GM04504 (cell line): ENCODE measurements at places on chromosomes 7 and 10.

DNA sequence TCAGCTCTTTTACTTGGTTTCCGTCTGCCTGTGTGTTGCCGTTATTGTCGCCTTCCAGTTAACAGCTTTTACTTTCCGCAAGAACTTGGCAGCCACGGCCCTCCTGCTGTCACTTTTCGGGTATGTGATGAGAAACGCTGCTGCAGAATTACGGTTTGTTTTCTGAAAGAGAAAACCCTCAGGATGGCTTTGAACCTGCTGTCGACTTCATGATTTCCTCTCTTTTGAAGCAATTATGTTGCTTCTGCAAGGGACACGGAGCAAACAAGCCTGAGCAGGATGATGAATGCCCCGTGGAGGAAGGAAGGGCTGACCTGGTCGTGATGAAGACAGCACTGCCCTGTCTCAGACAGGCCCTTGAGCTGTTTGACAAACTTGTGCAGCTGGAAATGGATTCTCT lies 339.8 kb downstream of the ABCA13 start:
- no peak for DNase-seq

GRCh38 chr7:47377741-47378140 lies 204.2 kb downstream of the TNS3 start:
- no peak for DNase-seq

- no peak for DNase-seq
Measured at GRCh38 chr7:148394582-148394981, 196.0 kb upstream of the C7orf33 start.

GRCh38 chr10:84534168-84534567 lies 205.8 kb downstream of the CCSER2 start:
- DNase-seq: no peak

GRCh38 chr10:33211106-33211878 lies 123.2 kb downstream of the NRP1 start:
- peak; percentile 83 for DNase-seq

- DNase-seq: no peak
Measured at GRCh38 chr7:114150689-114151088, 231.9 kb upstream of the PPP1R3A start.

DNA sequence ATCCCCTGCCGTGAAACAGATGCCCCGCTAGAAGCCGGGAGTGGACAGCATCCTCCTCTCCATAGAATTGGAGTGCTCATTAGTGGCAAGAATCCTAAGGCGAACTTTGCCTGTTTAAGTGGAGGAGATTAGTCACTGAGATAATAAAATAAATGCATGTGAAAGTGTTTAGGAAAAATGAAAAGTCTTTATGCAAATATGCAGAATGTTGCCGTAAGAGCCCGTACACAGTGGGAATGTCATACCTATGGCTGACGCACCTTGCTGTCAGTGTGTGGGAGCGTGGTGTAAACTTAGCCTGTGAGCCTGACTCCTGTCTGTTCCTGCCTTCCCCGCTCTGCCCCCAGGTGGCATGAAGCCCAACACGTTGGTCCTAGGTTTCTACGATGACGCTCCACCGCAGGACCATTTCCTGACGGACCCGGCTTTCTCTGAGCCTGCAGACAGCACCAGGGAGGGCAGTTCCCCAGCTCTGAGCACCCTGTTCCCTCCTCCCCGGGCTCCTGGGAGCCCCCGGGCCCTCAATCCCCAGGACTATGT lies 1.7 kb upstream of the TRIP6 start:
- no peak for DNase-seq

DNA sequence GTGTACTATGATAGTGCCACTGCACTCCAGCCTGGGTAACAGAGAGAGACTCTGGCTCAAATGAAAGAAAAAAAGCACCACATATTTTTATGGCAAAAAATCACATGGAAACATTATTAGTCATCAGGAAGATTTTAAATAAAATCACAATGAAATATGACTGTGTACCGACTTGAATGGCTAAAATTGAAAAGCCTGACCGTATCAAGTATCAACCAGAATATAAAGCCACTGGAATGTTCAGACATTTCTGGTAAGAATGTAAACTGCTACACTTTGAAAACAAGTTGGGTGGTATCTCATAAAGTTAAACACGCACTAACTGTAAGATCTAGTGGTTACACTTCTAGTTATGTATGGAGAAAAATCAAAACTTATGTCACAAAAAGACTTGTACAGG lies 306.7 kb upstream of the MBL2 start:
- no peak for DNase-seq

DNA sequence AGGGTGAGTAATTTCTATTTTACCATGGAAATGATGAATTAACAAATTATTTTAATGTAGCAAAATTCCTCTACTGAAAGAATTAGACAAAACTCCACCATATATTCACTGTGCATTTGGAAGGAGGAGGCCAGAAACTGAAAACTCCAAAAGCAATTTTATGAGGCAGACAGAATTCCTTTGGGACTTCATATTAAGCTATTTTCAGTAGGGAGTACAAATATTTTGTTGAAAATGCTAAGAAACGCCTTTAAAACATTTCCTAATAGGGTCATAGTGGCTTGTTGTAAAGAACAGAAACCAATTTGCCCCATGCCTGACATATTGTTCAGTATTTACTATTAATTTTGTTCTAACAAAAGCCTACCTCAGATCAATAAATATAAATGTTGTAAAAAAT lies 117.8 kb downstream of the TES start:
- peak; percentile 32 for DNase-seq

DNA sequence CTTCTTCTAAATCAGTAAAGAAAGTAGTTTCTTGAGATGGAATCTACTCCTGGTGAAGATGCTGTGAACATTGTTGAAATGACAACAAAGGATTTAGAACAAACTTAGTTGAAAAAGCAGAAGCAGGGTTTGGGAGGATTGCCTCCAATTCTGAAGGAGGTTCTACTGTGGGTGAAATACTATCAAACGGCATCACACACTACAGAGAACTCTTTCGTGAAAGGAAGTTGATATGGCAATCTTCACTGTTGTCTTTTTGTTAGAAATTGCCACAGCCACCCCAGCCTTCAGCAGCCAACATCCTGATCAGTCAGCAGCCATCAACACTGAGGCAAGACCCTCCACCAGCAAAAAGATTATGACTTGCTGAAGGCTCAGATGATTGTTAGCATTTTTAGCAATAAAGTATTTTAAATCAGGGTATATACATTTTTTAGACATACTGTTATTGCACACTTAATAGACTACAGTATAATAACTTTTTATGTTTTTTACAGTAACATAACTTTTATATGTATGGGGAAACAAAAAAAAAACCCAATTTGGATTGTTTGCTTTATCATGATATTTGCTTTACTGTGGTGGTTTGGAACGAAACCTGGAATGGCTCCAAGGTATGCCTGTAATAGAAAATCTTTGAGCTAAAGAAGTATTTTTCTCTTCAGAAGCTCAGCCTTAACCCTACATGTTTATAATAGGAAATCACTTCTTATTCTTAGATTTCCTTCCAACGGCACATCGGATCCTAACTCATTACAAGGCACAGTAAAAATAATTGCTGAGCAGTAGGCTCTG lies 257.3 kb downstream of the LRMDA start:
- no peak for DNase-seq

DNA sequence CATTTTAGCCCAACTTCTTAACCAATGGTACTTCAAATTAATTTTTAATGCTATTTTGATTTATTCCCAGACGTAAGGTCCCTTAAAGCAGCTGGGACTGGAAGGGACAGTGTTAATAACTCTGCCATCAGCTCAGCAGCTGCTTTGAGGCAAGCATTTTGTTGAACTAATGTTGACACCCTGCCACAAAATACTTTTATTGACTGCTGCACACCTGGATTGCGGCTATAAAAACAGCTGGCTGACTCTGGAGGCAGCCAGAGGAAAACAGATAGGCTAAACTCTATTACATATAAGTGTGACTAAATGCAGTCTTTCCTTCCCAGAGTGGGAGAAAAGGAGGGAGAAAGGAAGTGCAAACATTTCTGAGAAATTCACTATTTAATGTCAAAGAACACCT lies 77.6 kb downstream of the ETV1 start:
- DNase-seq: no peak

- DNase-seq: no peak
Measured at GRCh38 chr7:106891548-106892410, 26.7 kb downstream of the PIK3CG start.

DNA sequence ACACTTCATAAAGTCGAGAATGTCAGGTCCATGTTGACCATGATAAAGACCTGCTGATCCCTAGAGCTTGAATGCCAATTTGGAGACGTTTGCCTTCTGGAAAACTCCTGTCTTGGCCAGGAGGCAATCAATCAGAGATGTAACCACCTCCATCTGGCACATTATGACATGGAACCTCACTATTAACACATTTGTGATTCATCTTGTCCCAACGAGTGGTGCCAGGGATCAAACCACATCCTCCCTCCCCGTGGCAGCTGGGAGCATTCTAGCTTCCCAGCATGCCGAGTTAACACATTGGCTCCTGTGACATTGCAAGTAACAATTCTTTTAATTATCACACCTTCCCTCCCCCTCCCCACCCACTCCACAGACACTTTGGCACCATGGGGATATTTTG lies 84.0 kb upstream of the PPP1R17 start:
- DNase-seq: peak; percentile 1

DNA sequence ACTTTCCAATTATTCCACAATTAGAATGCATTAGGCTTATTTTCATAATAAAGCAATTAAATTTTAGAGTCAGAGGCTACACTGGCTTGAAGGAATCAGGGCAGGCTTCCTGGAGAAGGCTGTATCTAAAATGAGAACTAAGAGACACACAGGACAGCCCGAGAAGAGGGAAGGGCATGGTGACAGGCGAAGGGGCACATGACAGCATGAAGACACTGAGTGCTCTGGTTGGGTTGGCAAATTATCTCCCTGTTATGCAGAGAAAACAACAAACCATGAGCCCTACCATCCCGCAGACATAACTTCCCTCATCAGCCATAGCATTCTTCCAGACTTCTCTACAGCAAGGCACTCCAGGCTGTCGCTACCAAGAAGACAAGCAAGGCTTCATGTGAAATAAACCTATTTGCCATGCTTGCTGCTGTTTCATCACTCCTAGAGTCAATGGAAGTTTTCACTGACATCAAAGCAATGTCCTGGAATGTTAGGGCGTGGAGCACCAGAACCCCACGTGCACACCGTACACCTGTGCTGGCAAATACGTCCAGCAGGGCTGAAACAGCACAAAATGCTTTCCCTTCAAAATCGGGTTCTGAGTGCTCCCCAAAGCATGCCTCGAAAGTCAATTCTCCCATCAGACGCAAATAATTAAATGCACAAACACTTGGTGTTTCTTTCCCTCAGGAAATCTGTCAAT lies 21.3 kb downstream of the VOPP1 start:
- DNase-seq: no peak

- no peak for DNase-seq
Measured at GRCh38 chr10:114245121-114245791, 6.2 kb downstream of the VWA2 start.

DNA sequence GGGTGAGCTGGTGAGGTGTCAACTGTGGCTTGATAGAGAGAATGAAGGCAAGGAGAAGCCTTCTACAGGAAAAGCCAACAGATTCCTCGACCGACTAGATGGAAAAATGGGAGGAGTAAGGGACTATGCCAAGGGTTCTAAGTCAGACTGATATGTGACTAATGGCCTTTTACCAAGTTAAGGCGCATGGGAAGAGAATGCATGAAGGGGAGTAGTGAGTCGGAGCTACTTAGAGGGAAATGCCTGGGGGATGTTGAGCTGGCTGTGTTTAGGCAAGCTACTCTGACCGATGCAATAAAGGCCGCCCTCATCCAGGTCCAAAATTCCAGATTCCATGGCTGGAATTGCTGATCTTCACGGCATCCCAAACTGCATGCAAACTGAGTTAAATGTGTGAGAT lies 48.2 kb downstream of the APBB1IP start:
- DNase-seq: peak; percentile 89

- no peak for DNase-seq
Measured at GRCh38 chr7:21704359-21704758, 161.5 kb downstream of the DNAH11 start.

DNA sequence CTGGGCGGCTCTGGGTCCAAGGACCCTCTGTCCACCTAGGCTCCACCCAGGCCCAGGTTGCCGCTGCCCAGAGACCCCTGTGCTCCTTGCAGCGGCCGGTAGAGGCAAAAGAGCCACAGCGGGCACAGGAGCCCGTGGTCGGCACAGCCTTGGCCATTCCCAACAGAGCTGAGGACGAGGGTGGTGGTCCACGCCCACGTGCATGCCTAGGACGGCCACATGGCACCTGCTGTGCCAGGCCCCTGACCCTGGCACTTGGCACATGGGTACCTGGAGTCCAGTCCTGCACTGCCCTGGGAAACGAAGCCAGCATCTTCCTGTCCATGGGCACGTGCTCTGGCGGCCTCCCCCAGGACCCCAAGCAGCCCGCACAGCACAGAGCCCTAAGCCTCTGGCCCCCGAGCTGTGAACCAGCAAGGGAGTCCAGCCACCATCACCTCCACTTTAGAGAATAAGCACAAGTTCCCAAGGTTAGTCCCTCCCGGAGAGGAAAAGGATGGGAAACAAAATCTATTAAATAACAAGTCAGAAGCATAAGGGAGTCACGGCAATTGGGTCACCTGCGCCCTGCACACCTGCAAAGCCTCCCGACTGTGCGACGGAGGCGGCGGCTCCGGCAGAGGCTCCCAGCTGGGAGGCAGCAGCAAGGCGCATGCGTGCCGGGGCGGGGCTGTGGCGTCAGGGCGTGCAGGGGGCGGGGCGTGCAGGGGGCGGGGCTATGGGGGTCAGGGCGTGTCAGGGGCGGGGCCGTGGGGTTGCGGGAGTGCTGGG lies 59.1 kb downstream of the STK32C start:
- DNase-seq: no peak

DNA sequence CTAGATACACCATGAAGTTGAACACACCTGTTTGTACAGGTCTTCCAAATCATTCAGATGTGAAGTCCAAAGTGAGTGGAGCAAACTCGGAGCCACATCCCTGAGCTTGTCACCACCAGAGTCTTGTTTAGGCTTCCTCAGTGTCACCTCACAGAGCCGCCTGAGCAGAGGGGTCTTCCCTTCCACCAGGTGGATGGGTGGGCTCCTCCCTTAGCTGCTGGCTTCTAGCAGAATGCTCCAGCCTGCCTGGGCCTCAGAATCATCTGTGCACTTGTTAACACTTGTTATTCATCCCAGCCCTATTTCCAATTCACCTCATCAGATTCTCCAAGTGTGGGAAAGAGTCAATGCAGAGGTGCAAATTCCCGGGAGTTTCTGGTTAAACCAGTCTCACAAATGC lies 32.5 kb downstream of the C10orf71 start:
- DNase-seq: no peak

DNA sequence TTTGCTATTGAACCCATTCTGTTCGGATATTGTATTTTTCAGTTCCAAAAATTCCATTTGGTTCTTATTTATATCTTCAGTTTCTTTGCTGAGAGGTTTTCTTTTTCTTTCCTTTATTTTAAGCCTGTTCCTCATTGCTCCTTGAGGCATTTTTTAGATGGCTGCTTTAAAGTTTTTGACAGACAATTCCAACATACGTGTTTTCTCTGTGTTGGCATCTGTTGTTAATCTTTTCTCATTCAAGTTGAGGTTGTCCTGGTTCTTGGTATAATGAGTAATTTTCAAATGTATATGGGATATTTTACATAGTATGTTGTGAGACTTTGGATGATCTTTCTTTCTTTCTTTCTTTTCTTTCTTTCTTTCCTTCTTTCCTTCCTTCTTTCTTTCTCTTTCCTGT lies 1078.0 kb upstream of the CELF2 start:
- no peak for DNase-seq

- DNase-seq: no peak
Measured at GRCh38 chr7:88357294-88357693, 50.6 kb upstream of the STEAP4 start.
